Upper lobe of left lung (tissue), 6 donors: ENCODE measurements at places on chromosomes 1 and 21. TPM values are rescaled to one million over a fixed set of nuclear protein-coding genes. Genes with fewer than 3 reads are reported as not detected.

DNA sequence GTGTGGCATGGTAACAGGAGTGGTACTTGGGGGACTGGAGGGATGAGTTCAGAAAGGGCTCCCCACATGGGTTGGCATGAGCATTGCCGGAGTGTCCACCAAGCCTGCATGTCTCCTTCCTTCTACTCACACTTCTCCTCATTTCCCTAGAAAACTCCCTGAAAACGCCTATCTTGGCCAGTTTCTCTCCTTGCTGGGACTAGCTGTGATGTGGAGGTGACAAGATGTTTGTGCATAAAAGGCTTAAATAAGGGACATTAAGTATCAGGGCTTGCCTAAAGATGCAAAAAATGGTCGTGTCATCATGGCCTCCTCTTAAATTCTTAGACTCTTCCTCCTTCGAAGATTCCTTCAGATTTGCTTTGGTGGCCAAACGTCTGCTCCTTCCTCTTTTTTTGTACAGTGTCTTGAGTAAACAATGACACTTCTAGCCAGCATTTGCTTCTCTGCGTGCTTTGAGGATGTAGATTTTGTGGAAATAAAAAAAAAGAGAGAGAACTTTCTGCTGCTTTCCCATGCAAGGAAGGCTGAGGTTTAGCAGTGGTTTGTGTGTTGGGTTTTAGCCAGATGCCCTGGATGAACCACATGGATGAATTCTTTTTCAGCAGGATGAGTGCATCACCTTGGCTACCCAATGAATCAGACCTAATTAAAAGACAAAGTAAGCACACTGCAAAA, 239.1 kb upstream of the IRF2BP2 start:
- H3K36me3 ChIP-seq: no peaks in the 10 kb centered on the region
- H3K4me3 ChIP-seq: no peak overlapping the region
- no peak for DNase-seq
- peaks cover 30% of the 10 kb centered on the region for H3K4me1 ChIP-seq
- H3K27me3 ChIP-seq: no peaks in the 10 kb centered on the region

- no peaks in the 10 kb centered on the region for H3K27me3 ChIP-seq
- H3K4me1 ChIP-seq: peaks cover 35% of the 10 kb centered on the region
- DNase-seq: no peak
- peak overlapping the region; percentile 22 for H3K27ac ChIP-seq
- no peak overlapping the region for H3K4me3 ChIP-seq
Measured at GRCh38 chr1:198919667-198920398, 281.0 kb downstream of the PTPRC start.

- no peaks in the 10 kb centered on the region for H3K36me3 ChIP-seq
- no peak overlapping the region for H3K4me3 ChIP-seq
- no peak for DNase-seq
- H3K27ac ChIP-seq: no peak overlapping the region
- H3K4me1 ChIP-seq: peaks cover 9% of the 10 kb centered on the region
Measured at GRCh38 chr1:167057241-167057688, 32.9 kb downstream of the GPA33 start.

- no peaks in the 10 kb centered on the region for H3K36me3 ChIP-seq
- H3K27me3 ChIP-seq: no peaks in the 10 kb centered on the region
- no peak for DNase-seq
Measured at GRCh38 chr1:227437495-227438008, 119.3 kb upstream of the CDC42BPA start.

DNA sequence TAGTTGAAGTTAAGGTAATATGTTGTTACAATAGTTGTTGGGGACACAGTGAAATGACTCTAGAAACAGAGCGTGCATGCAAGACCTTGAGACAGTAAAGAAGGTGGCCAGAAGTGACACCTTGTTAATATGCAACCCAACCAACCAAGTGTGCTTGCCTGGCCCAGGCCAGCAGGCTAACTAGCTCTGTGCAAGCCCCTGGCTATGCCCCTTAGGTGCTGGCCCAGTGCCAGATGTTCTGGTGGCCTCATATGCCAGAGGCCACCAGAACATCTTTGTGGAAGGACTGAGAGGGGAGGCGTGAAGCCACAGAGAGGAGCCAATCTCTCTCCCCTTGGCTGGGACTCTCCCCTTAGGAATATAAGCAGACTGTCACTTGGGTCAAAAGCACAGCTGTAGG, 111.2 kb upstream of the JUN start:
- H3K36me3 ChIP-seq: no peaks in the 10 kb centered on the region
- peaks cover 64% of the 10 kb centered on the region for H3K4me1 ChIP-seq

DNA sequence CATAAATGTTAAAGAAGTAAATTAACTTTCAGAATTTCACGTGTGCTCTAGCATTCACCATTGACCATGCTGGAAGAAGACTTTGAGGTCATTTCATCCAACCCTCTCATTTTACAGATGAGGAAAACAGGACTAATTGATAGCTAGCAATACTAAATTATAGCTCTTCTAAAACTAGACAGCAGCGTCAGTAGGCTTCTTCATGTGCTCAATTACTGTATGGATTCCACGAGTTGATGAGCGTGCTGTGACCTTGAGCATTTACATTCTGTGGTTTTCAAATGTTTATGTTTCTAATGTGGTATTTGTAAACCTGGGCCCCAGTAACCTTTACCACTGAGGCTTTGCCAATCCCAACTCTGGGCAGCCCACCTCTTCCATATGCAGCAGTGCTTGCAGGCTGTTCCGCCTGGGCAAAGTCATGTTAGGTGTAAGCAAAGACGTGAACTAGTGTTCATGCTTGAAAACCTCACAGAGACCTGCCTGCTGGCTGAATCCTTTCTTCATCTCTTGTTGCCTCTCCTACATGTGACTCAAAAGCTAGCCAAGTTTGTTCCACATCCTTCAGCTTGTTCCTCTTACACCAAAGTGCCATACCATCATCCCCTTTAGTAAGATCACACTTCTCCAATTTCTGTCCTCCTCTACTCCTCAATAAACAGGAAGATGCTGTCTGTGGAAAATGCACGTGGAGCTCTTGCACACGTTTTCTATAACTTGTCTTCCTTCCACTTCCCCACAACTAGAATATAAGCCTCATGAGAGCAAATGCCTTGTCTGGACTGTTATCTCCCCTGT, 17.2 kb downstream of the KCNJ15 start:
- no peaks in the 10 kb centered on the region for H3K27me3 ChIP-seq
- H3K4me3 ChIP-seq: no peak overlapping the region
- H3K36me3 ChIP-seq: no peaks in the 10 kb centered on the region
- H3K27ac ChIP-seq: peak overlapping the region; percentile 56

GRCh38 chr21:31647650-31648049, 11.8 kb upstream of the SOD1 start:
- H3K4me3 ChIP-seq: no peak overlapping the region
- no peak overlapping the region for H3K27ac ChIP-seq
- no peaks in the 10 kb centered on the region for H3K36me3 ChIP-seq
- no peaks in the 10 kb centered on the region for H3K4me1 ChIP-seq
- no peaks in the 10 kb centered on the region for H3K27me3 ChIP-seq

DNA sequence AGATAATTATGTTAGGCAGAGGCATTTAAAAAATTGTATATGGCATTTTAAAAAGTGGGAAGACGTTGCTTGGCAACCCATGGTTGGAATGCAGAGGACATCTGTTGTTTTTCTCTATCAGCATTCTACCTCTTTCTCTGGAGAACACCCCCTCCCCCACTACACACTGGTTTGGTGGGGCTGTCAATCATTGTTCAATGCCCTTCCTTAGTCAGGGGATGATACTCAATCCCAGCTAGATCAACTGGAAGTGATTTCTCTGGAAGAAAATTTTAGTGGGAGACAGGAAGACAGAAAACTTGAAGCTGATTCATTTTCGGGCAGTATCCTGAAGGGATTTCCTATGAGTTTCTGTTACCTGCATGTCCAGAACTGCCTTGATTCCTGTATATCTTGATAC, 35.7 kb upstream of the CAP1 start:
- DNase-seq: no peak
- H3K27me3 ChIP-seq: no peaks in the 10 kb centered on the region
- no peaks in the 10 kb centered on the region for H3K4me1 ChIP-seq
- H3K27ac ChIP-seq: no peak overlapping the region
- no peaks in the 10 kb centered on the region for H3K36me3 ChIP-seq

DNA sequence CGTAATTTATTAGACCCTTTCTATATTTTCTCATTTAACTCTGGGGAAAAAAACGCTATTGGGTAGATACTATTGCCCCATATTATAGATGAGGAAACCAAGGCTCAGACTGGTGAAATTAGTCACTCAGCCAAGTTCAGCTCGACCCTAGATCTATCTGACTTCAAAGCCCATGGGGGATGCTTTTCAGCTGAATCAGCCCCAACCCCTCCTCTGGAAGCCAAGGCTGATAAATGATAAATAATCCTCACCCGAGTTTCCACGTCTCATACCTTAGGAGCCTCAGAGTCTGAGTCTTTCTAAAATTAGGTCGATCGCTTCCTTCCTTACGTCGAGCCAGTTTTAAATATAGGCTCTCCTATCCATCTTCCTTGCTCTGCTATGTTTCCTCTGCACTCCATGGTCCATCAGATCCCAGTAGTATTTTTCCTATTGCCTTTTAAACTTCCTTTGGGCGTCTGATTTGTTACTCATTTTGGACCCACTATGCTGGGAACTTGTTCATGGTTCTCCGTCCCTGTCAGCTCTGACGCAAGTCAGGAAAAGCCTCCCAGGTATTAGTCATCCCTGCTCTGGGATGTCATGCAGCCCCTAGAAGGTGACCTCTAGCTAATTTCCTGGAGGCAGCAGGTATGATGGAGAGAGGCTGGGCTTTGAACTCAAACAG, 122.8 kb downstream of the PLPP3 start:
- DNase-seq: no peak
- no peak overlapping the region for H3K4me3 ChIP-seq
- no peaks in the 10 kb centered on the region for H3K36me3 ChIP-seq
- no peaks in the 10 kb centered on the region for H3K27me3 ChIP-seq

- no peak overlapping the region for H3K27ac ChIP-seq
- DNase-seq: no peak
- H3K36me3 ChIP-seq: no peaks in the 10 kb centered on the region
- peaks cover 5% of the 10 kb centered on the region for H3K4me1 ChIP-seq
- no peaks in the 10 kb centered on the region for H3K27me3 ChIP-seq
Measured at GRCh38 chr1:167456926-167457325, 61.4 kb downstream of the CD247 start.

DNA sequence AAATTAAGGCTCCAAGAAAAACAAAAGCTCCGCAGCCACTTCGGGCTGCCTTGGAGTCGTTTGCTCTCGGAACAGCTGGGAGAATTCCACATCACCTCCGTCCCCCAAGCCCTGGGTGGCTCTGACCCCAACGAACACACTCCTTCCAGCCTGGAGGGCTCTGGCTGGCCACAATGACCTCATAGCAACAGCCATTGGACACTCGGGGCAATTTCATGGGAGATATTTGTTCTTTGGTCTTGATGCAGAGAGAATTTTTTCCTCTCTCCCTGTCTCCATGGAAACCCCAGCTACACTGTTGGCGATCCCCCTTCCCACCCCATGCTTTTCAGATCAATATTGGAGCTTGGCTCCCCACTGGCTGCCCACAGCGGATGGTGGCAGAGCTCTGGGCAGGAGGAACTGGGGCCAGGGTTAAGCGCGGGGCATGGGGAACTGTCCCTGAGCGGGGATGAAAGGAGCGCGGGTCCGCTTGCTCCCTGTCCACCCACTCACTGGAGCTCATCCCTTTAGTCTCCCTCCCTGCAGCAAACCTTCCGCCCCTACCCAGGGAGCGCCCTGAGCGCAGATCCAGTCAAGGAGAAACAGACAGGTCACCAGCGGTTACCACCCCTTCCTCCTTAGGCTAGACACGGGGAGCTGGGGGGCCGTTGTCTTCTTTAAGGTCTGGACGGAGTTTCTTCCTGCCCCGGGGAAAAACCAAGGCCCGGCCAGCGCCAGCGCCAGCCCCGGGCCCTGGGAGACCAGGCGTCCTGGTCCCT, 1.2 kb downstream of the WNT4 start:
- H3K36me3 ChIP-seq: no peaks in the 10 kb centered on the region
- no peak overlapping the region for H3K27ac ChIP-seq
- no peaks in the 10 kb centered on the region for H3K27me3 ChIP-seq
- DNase-seq: no peak
- H3K4me1 ChIP-seq: peaks cover 29% of the 10 kb centered on the region

DNA sequence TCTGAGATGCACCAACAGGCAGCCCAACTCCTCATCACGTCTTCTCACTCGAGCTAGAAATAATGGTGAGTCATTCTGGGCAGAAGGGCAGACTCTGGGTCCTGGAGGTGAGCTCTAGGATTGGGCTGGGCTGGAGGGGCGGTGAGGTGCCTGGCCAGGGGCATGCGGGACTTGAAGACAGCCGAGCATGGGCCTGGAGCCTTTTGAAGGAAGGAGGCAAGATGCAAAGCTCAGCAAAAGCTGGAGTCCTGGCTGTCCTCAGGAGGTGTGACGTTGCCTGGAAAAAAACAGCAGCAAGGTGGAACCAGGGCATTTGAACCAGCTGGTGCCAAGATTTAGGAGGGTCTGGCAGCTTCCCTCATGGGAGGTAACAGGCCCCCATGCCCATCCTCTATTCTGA, 712 bp downstream of the KCNA2 start:
- H3K27ac ChIP-seq: no peak overlapping the region
- peaks cover 20% of the 10 kb centered on the region for H3K4me1 ChIP-seq
- H3K36me3 ChIP-seq: no peaks in the 10 kb centered on the region
- no peak for DNase-seq
- H3K4me3 ChIP-seq: peak overlapping the region; percentile 54
- H3K27me3 ChIP-seq: peaks cover 32% of the 10 kb centered on the region

DNA sequence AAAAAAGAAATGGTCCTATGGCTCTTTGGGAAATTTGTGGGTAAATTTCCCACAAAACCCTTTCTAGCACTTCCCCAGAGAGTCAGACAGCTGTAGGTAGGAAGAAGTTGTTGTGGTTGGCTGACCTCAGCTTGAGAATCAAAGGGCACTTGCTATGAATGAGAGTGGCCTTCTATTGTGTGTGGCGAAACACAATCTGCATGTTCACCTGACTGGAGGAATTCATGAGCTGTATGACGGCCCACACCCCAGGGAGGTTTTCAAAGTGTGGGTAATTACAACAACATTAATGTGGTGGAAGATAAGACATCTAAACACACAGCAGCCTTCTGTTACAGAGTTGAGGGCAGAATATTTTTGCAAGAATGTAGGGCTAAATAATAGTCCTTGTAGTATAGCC, 38.8 kb downstream of the NGF start:
- H3K36me3 ChIP-seq: no peaks in the 10 kb centered on the region
- DNase-seq: no peak
- H3K27me3 ChIP-seq: no peaks in the 10 kb centered on the region
- H3K27ac ChIP-seq: no peak overlapping the region
- H3K4me3 ChIP-seq: no peak overlapping the region
- no peaks in the 10 kb centered on the region for H3K4me1 ChIP-seq

DNA sequence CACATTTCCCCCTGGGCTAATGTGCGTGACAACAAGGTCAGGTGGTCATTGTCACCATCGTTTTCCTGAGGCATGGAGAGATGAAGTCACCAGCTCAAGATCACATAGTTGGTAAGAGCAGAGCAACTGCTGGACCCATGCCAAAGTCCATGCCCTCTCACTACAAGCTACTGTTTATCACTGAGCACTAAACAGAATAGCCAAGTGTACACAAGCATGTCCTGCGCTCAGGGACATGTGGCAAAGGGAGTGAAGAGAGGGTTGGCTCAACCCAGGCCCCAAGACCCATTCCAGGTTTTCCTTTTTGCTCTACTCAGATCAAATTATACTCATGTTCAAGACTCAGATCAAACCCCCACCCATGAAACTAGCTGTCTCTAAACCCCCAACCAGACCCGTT, 20.8 kb downstream of the LRRC52 start:
- H3K36me3 ChIP-seq: no peaks in the 10 kb centered on the region
- no peak overlapping the region for H3K27ac ChIP-seq
- DNase-seq: peak; percentile 26
- no peaks in the 10 kb centered on the region for H3K4me1 ChIP-seq
- no peak overlapping the region for H3K4me3 ChIP-seq
- no peaks in the 10 kb centered on the region for H3K27me3 ChIP-seq

The SPAG17 gene
- total RNA-seq: 6.8 TPM

The NBPF14 gene
- 104 TPM for total RNA-seq

The GNAT2 gene
- total RNA-seq: not detected

The NHLH1 gene
- 0.20 TPM for total RNA-seq

The ABCA4 gene
- total RNA-seq: 1.3 TPM

The HSPA6 gene
- 11.0 TPM for total RNA-seq

The STK40 gene
- 26.2 TPM for total RNA-seq

The ANGPTL1 gene
- 9.6 TPM for total RNA-seq

The IFI44L gene
- total RNA-seq: 20.4 TPM
